NCI-H2029 treated with DMSO at 0.1 percent for 48 hours (cell line): ENCODE measurements at places on chromosomes 16 and 17.
A peak's percentile ranks its signal among the peaks of the same experiment; 100 is the strongest.

- DNase-seq = no peak
Measured at GRCh38 chr17:76345377-76345974, 8.2 kb downstream of the PRPSAP1 start.

DNA sequence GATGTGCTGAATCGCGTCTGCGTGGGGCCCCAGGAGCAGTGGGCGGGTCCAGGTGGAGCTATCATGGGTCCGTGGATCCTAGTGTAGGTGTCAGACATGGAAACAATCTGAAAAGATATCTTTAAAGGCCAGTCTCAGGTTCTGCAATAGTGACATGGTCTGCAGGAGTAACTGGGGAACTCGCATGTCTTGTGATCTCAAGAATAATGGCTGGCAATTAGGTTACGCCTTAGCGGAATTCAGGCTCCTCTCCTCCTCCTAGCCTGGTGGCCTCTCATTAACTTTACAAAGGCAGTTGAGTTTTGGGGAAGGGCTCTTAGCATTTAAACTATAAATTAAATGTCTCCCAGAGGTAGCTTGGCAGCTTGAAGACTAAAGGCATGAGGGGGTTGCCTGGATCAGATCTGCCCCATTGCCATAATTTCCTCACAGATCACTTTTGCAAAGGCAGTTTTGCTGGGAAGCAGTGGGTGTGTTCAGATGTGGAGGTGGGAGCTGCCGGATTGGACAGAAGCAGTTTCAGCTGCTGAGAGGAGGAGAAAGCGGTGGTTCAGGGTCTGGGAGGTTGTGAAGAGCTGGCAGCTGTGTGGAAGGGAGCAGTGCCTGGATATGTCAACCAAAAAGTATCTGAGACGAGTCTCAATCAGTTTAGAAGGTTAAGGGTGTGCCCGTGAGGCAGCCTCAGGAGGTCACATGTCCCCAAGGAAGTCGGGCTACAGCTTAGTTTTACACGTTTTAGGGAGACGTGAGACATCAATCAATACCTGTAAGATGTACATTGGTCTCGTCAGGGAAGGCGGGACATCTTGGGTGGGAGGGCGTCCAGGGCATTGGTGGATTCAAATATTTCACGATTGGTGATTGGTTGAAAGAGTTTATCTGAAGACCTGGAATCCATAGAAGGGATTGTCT, 2.7 kb downstream of the TBCD start:
- no peak for DNase-seq

DNA sequence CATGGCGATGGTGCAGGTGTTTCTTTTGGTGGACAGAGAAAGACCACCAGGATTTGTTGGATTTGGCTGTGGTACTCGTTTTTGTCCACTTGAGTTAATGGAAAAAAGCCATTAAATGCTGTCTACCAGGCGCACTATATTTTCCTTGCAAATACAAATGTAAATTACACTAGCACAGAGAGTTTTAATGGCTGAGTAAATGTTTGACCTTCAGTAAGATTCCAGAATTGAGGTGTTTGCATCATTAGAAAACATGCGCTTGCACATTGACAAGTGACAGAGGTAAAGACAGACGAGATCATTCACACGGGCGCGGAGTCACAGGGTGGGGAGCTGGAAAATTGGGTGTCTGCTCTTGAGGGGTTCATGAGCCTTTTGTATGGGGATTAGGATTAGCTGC, 53.5 kb upstream of the AKTIP start:
- DNase-seq = no peak

- no peak for DNase-seq
Measured at GRCh38 chr16:65697065-65697464, 575.2 kb upstream of the CDH11 start.

- DNase-seq = no peak
Measured at GRCh38 chr17:82232322-82232820, 3.5 kb downstream of the SLC16A3 start.

DNA sequence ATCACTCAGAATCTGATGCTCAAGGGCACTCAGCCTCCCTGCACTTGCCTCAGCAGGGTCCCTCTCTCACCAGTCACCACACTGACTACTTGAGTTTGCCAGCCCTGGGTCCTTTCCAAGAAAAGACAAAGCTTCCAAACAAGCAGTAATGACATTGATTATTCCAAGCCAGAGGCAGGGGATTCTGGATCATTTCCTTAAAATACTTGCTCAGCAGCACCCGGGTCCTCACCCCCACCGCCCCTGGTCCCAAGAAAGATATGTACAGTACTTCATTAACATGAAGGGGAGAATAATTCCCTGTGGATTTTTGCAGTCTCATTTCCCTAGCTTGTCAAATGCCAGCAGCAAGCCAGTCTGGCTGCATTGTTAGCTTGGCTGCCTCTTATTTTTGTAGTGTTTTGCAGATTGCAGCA, 83.2 kb upstream of the GNAO1 start:
- DNase-seq = peak; percentile 63

- no peak for DNase-seq
Measured at GRCh38 chr17:66953630-66954020, 10.9 kb upstream of the CACNG4 start.

GRCh38 chr17:27807567-27808470, 7.5 kb upstream of the NOS2 start:
- DNase-seq = peak; percentile 57

DNA sequence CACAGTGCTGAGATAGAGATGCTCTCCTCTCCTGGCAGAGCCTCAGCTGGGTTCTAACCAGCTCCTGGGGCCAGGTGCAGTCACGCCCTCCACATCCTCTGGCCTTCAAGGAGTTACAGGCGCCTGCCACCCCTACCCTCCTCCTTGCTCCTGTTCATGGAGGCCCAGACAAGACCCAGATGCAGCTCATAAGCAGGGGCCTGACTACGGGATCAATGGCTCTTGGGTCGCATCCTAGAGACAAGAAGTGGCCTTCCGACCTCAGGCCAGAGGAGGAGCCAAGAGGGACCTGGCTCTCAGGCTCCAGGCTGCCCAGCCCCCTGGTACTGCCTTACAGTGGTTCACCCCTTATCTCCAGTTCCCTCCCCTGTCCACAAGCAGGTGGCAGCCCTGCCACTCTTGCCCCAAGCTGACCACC, 23.0 kb downstream of the ARHGAP27 start:
- DNase-seq = no peak

GRCh38 chr17:7285679-7286078, 4.2 kb downstream of the SLC2A4 start:
- DNase-seq = no peak

GRCh38 chr16:66924527-66925321, 611 bp downstream of the RRAD start:
- DNase-seq = no peak

GRCh38 chr17:47604598-47604927, 45.2 kb upstream of the KPNB1 start:
- no peak for DNase-seq

- no peak for DNase-seq
Measured at GRCh38 chr17:27259356-27259755, 34.6 kb upstream of the WSB1 start.

GRCh38 chr17:58283674-58284612, 3.2 kb upstream of the MPO start:
- no peak for DNase-seq

DNA sequence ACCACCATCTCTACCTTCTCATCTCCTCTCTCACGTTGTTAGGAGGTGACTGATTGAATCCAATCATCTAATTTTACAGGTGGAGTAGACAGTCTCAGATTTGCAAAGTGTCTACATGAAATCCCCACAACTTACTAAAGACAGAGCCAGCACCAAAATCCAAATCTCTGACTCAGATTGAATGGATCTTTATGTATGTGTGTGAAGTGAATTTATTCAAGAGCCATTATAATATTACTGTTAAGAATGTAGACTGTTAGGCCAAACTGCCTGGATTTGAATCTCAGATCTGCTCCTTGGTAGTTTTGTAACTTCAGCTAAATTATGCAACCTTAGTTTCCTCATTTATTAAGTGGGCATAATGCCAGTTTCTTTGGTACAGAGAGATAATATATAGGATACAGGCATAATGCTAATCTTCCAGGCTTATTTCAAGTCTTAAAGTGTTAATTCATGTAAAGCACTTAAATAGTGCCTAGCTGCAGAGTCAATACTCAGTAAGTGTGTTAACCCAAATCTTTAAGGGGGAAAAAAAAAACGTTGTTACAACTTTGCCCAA, 12.7 kb downstream of the CNEP1R1 start:
- DNase-seq = no peak

- no peak for DNase-seq
Measured at GRCh38 chr17:48973806-48974205, 5.4 kb upstream of the GIP start.

- DNase-seq = no peak
Measured at GRCh38 chr16:85910854-85911247, 11.9 kb downstream of the IRF8 start.

DNA sequence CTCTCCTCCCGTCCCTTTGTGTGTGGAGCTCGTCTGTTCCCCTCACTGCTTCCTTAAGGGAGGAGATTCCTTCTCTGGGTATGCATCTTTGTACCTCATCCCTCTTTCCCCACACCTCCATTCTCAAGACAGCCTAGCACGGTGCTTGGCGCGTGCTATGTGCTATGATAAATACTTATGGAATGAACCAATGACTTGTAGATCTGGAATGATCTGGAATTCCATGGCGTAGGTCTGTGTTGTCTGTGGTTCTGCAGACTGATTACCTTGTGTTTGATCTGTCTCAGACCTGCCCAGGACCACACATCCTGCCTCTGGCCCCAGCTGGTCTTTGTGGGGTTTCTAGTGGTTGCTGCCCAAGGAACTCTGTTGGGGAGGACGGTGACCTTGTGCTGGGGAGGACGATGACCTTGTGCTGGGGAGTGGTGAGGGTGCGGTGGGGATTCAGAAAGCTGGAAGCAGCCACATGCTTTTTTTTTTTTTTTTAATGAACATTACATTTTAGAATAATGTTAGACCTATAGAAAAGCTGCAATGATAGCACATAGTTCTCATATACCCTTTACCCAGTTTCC, 33.5 kb upstream of the ETV4 start:
- DNase-seq = no peak

DNA sequence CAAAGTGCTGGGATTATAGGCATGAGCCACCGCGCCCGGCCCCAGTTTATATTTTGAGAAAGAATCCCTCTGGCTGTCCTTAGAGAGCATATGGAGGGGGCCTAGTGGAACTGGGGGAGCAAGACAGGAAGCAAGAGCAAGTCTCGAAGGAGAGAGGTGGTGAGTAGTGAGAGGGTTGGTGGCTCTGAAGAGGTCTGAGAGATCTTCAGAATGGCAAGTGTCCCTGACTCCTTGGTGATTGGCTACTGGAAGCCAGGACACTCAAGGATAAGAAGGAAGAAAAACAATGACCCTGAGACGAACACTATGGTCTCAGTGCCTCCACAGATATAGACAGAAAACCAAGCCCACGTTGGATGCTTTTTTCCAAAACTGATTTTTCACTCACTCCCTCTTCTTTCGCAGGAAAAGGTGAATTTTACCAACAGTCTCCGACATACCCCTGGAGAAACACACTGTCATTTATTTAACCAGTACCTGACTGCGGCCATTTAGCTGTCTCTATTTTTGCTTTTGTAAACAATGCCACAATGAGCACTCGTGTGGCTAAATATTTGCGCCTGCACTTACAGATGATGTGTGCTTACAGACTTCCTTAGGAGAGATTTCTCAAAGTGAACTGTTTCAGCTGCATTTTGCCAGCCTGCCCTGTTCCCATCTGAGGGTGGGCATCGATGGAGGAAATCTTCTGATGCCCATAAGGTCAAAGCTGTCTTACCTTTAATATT, 15.9 kb upstream of the DOK4 start:
- peak; percentile 37 for DNase-seq

DNA sequence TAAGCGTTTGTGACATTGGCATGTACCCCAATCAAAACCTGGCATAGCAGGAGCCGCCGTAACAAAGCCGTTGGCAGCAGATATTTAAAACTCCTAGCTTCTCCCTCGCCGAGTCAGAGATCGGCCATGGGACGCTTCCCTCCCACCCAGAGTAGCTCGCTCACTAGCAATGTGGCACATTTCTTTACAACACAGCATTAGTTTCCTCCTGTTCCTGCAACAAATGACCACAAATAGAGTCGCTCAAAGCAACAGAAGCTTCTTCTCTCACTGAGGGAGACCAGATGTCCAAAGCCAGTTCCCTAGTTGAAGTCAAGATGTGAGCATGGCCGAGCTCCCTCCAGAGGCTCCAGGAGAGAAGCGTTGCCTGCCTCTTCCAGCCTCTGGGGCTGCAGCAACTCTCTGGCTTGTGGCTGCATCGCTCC, 106.7 kb downstream of the RBFOX3 start:
- DNase-seq = no peak

GRCh38 chr17:81435652-81436293, 40.5 kb downstream of the BAHCC1 start:
- no peak for DNase-seq

DNA sequence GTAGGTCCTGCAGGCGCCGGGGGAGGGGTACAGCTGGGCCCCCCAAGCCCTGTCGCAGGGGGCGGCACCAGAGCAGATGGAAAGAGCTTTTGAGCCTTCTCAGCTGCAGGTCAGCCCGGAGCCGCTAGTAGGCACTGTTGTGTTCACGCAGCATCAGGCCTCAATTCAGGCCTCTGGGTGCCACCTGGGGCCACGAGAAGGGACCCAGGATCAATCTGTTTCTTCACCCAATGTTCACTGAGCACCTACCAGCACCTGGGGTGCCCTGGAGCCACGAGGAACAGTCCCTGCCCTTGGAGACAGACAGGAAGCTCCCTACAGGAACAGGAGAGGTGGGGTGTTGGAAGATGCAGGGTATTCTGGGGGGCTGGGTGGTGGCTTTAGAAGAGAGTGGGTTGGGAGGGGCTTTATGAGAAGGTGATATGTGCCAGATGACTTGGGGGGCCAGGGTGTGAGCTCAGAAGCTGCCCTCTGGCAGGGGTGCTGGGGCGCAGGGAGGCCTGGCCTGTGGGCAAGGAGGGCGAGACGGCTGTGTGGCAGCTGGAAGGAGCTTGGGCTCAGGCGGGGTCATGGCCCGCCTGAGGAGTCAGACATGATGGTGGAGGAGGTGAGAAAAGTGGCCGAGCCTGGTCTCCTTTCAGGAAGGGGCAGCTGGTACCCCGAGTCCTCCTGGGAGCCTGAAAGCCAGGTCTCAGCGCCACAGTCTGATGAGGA, 121.9 kb upstream of the GSE1 start:
- DNase-seq = no peak

DNA sequence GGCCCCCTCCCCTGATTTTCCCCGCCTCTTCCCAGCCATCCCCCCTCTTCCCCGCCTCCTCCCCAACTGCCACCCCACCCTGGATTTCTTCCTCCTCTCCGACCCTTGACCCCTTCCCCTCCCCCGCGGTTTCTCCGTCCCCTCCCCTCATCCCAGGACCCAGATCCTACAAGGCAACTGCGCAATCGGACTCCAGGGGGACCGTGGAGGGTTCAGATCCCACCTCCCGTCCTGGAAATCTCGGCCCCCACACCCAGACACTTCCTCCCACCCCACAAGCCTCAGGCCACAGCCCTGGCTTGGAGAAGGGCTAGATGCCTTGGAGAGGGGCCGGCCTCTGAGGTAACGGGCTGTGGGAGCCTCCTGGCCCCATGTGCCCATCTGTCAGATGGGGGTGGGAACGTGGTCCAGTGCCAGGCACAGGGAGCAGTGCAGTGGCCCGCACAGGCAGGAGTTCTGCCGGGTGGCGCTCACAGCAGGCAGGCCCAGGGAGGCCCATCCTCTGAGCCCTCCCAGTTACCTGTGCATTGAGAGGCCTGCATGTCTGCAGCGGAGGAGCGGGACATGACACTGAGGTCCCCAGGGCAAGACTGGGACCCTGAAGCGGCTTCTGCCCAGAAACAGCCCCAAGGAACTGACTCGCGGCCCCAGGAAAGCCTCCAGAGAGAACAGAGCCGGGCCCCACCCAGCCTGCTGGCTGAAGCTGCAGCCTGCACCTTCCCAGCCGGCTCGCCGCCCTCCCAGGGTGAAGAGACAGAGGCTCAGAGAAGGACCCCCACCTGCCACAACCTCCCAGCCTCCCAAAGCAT, 16.7 kb downstream of the ZNF423 start:
- DNase-seq = no peak
